Stimulated activated CD4-positive, alpha-beta T cell treated with anti-CD3 and anti-CD28 coated beads, Interleukin-2, amount 100 ng/mL, for 24 hours (primary cell): ENCODE measurements at places on chromosomes 5 and 9.

DNA sequence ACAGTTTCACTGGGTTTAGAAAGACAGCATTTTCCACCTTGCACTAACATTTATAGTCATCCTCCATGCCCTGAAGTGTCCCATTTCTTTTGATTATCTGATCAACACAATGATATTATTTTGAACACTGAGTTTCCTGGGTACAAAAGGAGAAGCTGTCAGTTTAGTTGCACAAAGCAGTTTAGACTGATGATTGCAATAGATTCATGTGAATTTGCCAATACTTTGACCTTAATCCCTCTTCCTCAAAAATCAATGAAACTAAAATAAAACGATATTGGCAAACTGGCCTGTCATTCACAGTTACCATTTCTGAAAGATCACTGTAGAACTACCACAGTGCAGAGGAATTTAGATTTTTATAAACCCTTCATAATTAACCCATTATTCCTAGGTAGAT is 34.2 kb upstream of the RASGRF2 start:
- DNase-seq = no peak

DNA sequence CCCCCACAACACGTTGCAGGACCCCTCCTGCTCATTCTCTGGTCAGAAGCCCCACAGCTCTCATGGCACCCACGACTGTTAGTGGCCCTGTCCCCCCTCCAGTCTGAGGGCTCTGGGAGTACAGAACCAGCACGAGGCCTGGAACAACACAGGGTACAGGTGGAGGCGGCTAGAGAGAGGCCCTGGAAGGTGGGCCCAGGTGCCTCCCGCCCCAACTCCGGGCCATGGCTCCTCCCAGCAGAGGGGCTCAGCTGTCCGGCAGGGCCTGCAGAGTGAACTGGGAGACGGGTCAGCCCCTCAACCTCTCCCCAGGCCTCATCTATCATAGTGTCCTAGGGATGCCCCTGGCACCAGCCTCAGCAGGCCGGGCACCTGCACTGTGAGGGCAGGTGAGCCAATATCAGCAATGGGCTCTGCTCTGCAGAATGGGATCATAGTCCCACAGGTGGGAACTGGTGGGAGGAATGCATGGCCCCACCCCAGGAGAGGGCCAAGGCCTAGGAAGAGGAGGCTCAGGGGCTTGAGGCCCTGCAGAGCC is 58.6 kb downstream of the BARX1 start:
- DNase-seq = peak; percentile 6

- DNase-seq = no peak
These were observed 421.3 kb downstream of the ACTL7B start for GRCh38 chr9:108434502-108434901.

DNA sequence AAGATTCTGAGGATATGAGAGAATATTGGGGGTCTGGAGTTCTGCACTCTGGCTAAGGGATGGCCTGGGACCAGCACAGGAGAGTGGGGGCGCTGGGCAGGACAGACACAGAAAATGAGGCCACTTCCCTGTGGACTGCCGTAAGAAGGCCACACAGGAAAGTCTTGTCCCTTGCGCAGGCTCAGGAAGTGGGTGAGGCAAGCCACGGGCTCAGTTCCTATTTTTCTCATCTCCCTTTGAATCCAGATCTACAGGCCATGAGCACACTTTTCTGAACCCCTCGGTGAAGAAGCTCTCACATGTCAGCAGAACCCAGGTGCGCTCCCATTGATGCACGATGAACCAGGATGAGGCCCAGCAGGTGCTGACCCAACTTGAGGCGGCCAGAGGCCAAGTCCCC is 207.4 kb downstream of the AGTPBP1 start:
- DNase-seq = no peak

DNA sequence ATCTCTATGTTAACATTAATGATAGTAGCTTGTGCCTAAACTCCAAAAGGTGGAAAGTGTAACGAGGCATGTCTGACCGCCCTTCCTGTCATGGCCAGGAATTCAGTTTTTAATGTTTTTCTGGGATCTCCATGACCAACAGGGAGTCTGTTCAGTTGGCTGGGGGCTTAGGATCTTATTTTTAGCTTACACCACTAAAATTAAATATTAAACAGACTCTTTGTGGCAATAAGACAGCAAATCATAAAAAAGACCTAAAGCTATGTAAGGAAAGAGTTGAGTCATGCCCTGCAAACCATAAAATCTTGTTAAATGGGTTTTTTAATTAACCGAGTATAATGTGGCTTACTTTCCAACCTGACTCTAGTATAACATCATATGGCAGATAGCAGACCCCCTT is 247.8 kb downstream of the DIRAS2 start:
- no peak for DNase-seq
